ENCODE measurements at places on chromosomes 5 and 9. TPM values are rescaled to one million over a fixed set of nuclear protein-coding genes. Genes with fewer than 3 reads are reported as not detected.

SRA1 gene
- 32.4 TPM for total RNA-seq

PAEP gene
- total RNA-seq: not detected

LMBRD2 gene
- 12.9 TPM for total RNA-seq

MEIKIN gene
- not detected for total RNA-seq

EPB41L4A gene
- total RNA-seq: 0.62 TPM

GARIN3 gene
- total RNA-seq: not detected
